ENCODE measurements at places on chromosomes 12 and 14.

GRCh38 chr14:74574706-74575105 is 37.3 kb downstream of the LTBP2 start:
- DNase-seq = no peak

DNA sequence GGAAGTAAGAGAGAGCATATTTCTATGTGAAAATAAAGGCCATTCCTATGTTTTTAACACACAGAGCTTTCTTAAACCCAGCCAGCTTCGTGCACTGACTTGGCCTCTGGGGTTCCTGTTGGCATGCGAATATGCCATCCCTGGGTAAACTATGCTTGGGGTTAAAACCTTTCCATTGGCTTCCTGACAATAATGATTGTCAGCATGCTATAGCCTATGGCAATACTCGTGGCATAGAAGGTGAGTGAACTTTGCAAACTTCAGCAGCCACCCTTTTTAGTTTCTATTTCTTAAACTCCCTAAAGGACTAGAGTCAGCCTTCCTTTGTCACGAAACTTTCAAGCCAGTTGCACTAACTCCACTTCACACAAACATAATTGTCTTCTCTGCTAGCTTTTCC is 148.4 kb upstream of the RGS6 start:
- no peak for DNase-seq

DNA sequence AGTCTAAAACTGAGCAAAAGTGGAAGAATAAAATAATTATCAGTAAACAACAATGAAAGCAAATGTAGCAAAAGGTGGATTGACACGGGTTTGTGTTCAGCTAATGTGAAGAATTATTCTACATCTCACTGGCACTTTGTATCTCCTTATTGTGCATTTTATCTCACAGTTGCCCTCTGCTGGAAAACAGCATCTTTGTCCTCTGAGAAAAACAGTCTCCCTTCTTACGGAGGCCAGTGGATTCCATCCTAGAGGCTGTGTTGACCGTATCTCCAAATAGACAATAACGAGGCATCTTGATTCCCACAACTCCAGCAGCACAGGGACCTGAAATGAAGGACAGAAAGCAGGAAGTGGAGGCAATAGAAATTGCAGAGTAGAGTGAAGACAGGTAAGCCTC is 51.3 kb upstream of the PLBD1 start:
- DNase-seq = no peak

DNA sequence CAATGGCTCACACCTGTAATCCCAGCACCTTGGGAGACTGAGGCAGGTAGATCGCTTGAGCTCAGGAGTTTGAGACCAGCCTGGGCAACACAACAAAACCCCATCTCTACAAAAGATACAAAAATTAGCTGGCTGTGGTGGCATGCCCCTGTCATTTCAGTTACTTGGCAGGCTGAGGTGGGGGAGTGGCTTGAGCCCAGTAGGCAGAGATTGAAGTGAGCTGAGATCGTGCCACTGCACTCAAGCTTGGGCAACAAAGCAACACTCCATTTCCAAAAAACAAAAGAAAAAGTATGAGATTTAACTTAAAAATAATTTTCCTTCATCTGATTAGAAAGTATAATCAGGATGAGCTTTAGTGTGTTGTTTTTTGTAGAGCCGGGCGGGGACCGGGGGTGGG is 47.9 kb upstream of the BCAT1 start:
- no peak for DNase-seq

GRCh38 chr14:54516709-54517108 is 7.0 kb downstream of the CGRRF1 start:
- DNase-seq = no peak

GRCh38 chr12:102879144-102879763 is 37.8 kb downstream of the PAH start:
- no peak for DNase-seq

DNA sequence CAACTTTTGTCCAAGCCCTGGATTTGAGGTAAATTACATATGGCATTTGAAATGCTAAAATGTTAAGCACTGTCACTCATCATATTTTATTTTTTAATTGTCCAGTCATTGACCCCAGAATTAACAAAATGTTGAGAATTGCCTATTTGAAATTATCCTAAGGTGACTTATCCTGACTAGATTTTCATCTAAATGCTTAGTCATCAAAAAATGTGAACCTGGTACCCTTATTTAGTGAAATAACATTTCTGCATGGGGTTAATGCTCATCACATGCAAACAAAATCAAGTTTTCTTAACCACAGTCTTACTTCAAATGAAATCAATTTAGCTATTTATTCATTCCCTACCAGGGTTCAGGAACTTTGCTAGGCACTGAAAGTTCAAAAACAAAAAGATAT is 232.0 kb upstream of the DCN start:
- no peak for DNase-seq

DNA sequence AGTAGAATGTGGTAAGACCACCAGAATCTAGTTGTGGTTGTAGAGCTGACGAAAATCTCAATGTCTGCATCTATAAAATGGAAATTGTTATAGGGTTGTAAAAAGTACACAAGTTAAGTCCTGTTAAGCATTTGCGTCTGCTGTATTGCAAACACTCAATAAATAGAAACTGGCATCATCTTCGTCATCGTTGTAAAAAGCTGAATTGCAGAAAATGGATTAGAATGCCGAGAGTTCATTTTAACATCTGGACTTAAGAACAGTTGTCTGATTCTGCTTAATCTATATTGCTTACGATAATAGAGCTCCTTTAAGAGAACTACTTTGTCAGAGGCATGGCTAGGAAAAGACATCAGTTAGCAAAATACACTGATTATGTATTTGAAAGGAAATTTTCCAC is 33.2 kb downstream of the KCNMB4 start:
- no peak for DNase-seq

GRCh38 chr14:105314287-105315200 is at the start of gene PACS2:
Gene PACS2, plus strand, starts transcription at chr14:105314748. Its CDS starts 171 bp downstream, at chr14:105314919.
- DNase-seq = peak; percentile 55

GRCh38 chr14:105433161-105433605 is 13.6 kb downstream of the MTA1 start:
- no peak for DNase-seq

DNA sequence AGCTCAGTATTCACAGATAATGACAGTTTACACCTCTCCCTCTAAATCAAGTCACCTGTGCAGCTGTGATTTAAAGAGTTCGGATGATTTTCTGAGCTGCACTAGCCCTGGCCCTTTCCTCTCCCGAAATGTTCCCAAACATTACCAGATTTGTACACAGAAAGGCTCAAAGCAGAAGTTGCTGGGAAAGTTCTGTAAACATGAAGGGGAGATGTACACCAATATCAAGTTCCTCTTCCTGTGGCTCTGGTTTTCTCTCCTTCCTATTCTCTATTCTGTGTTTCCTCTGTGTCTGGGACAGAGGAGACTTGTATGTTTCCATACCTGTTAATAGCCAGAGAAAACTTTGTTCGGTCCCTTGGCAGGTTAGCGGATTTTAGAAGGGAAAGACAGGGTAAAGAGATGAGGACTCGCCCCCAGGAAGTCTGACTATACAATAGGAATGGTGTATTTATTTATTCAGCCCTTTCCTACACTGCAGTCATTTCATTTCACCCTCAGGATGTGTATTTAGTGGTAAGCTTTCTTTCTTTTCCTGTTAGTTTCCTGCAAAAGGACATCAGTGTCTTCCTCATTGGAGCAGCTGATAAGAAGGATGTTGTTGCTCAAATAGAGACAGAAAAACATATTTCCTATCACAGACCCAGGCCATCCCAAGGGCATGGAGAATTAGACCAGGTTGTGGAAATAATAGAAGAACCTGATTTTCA is 7.6 kb upstream of the NUMB start:
- no peak for DNase-seq

- no peak for DNase-seq
These were observed 424.2 kb downstream of the RERGL start for GRCh38 chr12:17665839-17666238.

DNA sequence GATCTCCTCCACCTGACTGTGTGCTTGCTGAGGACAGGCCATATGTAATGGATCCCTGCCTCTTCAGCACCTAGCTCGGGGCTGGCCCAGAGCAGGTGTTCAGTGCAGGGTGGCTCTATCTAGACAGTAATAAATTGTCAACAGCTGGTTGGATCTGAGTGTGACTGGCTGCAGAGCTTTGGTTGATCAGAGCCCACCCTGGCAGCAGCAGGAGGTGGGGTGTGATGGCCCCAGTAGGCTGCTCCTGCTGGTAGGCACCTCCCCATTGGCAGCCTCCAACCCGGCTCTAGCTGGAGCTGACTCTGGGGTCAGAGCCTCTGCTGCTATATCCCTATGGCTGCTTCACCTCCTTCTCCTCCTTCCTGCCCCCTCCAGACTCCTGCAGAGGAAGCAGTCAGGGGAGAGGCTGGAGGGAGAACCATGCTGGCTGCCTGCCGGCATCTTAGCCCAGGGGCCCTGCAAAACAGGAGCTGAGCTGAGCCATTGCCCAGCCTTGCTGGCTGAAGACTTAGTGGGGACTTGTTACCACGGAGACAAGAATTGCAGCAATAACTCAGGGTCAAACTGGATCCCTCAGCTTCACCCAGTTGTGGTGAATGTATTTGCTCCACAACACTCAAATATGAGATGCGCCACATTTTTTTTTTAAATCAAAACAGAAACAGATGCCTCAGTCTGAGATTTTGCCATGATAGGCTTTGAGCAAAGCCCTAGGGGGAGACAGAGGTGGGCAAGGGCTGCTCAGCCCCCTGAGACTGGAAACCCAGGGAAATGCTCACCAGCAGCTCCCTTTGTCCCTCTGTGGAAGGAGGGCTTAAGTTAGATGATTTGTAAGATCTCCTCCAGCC is 22.2 kb downstream of the TMEM63C start:
- DNase-seq = no peak

- DNase-seq = no peak
These were observed 357.2 kb downstream of the BMP4 start for GRCh38 chr14:53599221-53599945.

DNA sequence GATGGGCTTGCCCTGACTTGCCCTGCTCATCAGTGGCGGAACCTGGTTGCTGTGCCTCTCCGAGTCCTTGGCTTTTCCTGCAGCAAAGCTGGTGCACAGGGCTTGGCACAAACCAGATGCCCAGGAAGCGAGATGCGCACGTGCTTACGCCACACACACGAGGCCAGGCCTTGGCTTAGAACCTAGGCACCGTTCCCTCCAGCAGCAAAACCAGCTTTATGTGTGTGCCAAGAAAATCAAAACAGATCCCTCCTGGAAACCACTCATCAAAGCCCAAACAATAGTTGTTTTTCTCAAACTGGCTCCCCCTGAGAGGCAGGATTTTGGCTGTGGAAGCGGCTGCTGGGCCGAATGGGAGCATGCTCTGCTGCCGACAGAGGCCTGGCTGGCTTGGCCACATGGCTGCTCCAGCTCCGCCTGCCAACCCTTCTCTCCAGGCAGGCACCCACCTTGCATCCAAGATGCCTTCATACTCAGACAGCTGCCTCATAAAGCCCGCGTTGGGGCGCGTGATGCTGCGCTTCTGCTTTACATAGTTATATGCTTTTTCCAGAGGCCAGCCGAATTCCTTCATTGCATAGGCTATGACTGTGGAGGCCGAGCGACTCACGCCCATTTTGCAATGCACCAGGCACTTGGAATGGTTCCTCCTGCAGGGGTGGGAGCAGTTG is 58.7 kb downstream of the SSH1 start:
- no peak for DNase-seq

DNA sequence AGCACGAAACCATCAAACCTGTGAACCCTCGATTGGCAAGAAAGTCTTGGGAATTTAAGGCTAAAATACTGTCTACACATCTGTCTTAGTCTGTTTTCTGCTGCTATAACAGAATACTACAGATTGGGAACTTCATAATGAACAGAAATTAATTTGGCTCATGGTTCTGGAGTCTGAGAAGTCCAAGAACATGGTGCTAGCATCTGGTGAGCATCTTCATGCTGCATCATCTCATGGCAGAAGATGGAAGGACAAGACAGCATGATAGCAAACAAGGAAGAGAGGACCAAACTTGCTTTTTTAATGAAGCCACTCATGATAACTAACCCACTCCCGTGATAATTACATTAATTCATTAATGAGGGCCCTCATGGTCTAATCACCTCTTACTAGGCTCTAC is 102.0 kb upstream of the CDKN3 start:
- DNase-seq = no peak

DNA sequence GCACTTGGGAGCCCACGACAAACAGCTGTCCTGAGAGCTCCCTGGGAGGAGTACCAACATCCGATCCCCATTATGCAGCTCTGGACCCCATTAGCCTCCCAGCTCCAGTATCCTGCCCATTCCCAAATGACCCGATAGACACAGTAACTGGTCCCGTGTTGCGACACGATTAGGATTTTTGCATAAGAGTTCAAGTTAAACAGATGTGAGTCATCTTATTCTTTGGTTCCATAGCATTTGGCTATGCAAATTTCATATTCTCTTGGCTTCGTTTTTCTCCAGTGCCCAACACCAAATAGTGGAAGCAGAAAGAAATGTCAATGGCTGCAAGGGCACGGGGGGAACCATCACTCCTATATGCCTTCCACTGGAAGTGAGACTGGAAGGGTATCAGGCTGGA is 43.0 kb upstream of the LRRC10 start:
- DNase-seq = no peak

DNA sequence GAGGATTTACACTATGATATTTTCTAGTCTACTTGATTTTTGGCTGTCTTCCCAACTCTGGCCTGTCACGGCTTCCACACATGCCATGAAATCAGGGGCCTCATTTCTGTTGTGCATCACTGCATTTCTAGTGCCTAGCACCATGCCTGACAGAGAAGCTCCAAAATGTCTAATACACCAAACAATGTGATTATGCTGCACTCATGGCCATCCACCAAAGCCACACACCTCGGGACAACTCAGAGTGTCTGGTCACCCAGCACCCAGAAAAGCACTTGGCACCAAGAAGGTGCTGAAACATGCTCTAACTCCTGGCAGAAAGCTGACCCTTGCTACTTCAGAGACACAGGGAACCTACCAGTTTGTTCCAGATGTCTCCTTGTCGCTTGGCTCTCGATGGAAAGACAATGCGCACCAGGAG is 11.3 kb downstream of the GCN1 start:
- no peak for DNase-seq

GRCh38 chr14:101202627-101203404 is 299.3 kb upstream of the RTL1 start:
- DNase-seq = no peak

GRCh38 chr14:24866067-24866639 is 183.8 kb downstream of the STXBP6 start:
- DNase-seq = no peak

DNA sequence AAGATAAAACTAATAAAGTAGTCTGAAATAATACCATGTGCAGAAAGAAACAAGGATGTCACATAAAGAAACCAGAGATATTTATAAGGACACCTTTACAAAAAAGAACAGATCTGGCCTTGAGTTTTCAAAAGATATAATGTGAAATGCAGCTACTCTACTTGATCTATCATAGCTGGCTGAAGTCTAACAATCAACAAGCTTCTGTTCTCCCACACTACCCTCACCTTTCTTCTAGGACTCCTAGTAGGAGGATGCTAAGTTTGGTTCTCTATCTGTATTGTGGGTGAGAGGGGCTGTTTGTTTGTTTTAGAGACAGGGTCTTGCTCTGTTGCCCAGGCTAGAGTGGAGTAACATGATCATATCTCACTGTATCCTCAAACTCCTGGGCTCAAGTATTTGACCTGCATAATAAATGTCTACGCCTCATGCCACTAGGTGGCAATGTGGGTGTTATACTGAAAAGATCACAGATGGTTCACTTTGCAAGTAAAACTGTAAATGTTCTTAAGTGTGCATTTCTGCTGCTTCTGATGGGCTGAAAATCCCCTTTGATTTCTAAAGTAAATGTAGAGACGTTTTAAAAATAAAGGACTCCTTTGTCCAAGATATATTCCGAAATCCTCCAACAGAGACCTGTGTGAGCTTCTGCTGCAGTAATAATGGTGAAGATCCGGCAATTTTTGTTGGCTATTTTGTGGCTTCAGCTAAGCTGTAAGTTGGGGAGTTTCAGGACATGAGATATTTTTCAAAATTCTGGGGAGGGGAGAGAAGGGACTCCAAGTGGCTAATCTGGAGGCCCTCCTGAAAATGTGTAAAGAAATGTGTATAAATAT is 269.3 kb downstream of the DAD1 start:
- DNase-seq = no peak
